ENCODE measurements at places on chromosomes 11 and 22.

DNA sequence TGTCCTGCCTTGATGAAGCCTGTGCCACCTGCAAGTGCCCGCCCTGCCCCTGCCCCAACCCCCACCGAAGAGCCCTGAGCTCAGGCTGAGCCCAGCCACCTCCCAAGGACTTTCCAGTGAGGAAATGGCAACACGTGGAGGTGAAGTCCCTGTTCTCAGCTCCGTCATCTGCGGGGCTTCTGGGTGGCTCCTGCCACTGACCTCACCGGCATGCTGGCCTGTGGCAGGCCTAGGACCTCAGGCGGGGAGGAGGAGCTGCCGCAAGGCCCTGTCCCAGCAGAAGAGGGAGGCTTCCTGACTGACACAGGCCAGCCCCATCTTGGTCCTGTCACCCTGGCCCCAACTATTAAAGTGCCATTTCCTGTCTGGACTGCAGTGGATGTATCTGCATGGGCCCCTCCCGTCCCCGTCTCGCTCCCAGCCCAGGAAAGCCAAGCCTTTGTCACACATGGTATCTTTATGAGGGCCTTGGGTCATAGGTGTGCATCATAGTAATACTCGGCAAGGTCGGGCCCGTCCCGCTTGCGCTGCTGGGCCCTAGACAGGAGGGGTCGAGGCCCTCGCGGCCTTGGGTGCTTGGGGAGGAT lies 882 bp downstream of the FREY1 start:
- DNase-seq, result no peak

GRCh38 chr11:106395716-106396349 lies 318.4 kb downstream of the AASDHPPT start:
- no peak for DNase-seq

GRCh38 chr11:122754553-122755322 lies 83.6 kb upstream of the CRTAM start:
- DNase-seq, result peak; percentile 20

- no peak for DNase-seq
Observed at GRCh38 chr11:6497069-6497839, at the start of gene DNHD1. DNHD1 (plus strand) TSS chr11:6497280; CDS start chr11:6498216, 936 bp downstream.

DNA sequence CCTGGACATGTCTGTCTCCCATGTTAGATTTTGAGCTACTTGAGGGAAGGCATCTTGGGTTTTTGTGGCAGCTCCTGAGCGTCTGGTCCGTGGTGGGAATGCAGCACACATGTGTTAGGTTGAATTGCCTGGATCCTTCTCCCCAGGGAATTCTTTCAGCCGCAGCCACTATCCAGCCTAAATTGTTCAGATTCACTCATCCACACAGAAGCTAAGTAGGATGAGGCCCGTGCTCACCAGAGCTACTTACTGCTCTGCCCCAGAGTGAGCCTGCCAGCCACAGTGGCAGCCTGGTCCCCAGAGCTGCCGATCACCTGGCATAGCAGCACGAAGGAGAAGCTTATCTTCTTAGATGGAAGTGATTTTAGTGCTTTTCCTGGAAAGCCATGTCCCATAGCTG lies 34.4 kb upstream of the SORL1-AS1 start:
- DNase-seq, result no peak

GRCh38 chr11:63915961-63916836 lies 765 bp downstream of the RCOR2 start:
- no peak for DNase-seq
